ENCODE measurements at places on chromosomes 2 and 18.
A peak's percentile ranks its signal among the peaks of the same experiment; 100 is the strongest.

GRCh38 chr18:6731222-6731596, 1.7 kb downstream of the ARHGAP28 start:
- no peak for DNase-seq

DNA sequence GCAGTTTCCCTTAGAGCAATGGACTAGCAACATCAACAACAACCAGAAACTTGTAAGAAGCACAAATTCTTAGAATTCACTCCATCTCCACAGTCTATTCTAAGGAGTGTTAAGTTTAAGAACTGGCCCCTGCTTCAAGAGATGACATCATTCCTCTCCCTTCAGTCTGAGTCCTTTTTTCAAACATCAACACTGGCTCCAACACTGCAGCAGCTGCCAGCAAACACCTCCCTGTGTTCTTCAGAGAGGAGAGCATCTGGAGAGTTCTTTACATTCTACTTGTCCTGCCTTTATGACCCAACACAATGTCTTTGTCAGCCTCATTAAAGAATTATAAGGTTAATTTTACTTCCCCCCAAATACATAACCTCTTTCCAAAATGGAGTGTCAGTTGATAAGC, 122.3 kb downstream of the HNMT start:
- no peak for DNase-seq

GRCh38 chr2:15383695-15384350, 177.3 kb downstream of the NBAS start:
- DNase-seq = no peak

DNA sequence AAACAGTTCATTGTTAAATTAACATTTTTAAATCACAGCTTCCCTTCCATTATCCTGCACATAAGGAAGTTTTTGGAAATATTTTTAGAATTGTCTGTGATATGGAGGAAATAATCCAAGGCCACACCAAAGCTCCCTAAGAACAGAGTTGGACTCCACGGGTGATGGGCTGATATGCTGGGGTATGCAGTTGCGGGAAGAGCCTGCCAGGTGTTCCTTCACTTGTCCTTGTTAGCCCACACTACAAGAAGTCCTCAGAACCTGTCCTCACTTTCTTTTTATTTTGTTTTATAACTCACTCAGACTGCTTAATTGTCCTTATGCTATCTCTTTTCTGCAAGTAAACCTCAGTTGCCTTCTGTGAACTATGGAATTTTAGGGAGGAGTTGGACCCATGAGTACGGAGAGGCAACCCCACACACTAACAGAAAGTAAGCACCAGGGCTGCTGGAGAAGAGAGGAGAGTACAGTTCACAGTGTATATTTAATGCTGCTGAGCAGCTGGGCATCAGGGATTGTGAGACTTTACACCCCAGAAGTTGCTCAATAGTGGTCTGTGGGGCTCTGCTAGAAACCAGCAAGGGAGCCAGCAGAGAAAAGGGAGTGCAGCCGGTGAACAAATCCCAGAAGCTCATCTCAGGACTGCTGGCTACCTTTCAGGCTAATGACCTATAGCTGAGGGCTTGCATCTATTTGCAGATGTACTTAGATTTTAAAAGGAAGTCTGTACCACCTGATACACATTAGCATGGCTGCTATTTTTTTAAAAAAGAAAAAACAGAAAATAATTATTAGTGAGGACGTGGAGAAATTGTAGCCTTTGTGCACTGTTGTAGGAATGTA, 280.1 kb upstream of the STON1 start:
- DNase-seq = no peak

DNA sequence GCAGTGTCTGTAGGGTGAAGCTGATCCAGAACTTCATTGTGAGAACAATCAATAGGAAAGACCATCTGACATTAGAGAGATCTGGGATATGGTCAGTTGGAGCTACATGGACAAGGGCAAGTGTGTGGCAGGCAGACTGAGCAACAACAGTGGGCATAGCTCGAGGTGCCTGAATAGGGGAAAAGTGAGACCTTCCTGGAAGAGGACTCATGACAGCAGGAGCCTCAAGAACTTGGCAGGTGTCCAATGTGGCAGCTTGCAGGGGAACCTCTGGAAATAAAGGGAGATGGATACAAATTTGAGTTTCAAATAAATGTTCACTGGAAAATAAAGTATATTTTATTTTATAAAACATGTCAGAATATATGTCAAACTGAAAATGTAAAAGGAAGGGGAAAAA, 117.9 kb downstream of the TANC1 start:
- no peak for DNase-seq

- no peak for DNase-seq
These were observed 448.7 kb upstream of the HNRNPA3 start for GRCh38 chr2:176763851-176764404.

- DNase-seq = no peak
These were observed 261.3 kb upstream of the CCDC68 start for GRCh38 chr18:55220523-55220922.

DNA sequence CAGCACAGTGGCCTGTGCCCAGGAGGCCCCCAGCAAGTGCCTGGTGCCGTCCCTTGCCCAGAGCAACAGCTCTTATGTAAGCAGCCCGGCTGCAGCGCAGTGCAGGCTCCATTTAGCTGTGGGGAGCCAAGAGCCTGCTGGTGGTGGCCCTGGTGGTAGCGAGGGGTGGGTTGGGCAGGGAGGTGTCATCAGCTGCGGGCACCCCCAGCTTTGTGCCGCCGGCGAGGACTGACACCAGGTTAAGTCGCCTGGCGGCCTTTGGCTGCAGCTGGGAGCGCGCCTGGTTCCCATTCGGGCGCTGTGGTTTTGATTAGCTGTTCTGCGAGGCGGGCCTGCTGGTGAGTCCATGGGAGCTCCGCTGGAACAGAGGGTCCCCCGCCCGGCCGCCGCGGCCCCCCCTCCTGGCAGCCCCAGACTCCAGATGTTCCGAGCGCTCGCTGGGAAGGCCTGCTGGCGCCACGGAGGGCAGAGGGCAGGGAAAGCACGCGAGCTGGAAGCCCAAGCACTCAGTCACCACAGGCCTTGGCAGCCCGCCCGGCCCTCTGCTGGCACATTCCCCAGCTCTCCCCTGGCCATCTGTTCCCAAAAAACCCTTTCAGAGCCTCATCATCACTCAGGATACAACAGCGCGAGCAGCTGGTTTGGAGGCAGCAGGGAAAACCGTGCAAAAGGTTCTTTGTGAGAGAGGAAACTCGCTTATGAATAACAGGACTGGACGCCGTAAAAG, 18.4 kb downstream of the ATOH8 start:
- DNase-seq = peak; percentile 98

DNA sequence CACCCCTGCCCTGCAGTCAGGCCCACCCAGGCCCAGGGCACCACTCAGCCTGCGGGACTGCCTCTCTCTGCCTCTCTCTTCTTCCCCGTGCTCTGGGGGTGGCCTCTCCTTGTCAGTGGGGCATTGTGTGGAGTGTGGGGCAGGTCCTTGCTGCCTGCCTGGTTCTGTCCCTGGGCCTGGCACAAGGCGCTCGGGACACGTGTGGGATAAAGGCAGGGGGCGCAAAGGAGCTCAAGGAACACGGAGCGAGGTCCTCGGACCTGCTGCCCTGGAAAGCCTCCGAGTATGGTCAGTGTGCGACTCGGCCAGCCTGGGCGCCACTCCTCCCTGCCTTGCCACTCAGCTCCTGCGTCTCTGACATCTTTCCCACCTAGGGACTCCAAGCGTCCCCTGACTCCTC, 262.2 kb downstream of the HDAC4 start:
- peak; percentile 38 for DNase-seq

DNA sequence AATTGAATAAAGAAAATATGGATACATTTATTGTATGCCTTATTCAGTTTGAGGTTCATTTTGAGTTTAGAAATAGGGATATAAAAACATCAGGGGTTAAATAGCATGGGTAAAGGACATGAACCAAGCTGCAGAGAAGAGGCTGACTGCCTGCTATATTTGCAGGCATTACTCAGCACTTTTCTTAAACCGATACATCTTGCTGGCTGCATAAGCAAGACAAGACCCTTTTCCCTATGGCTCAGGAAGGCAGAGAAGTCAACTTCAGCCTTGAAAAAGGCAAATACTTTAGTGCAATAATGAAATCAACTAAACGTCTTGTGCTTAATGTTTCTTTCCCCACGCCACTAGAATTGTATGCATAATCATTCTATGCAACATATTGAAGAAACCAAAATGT, 36.4 kb downstream of the SCN1A start:
- DNase-seq = no peak

DNA sequence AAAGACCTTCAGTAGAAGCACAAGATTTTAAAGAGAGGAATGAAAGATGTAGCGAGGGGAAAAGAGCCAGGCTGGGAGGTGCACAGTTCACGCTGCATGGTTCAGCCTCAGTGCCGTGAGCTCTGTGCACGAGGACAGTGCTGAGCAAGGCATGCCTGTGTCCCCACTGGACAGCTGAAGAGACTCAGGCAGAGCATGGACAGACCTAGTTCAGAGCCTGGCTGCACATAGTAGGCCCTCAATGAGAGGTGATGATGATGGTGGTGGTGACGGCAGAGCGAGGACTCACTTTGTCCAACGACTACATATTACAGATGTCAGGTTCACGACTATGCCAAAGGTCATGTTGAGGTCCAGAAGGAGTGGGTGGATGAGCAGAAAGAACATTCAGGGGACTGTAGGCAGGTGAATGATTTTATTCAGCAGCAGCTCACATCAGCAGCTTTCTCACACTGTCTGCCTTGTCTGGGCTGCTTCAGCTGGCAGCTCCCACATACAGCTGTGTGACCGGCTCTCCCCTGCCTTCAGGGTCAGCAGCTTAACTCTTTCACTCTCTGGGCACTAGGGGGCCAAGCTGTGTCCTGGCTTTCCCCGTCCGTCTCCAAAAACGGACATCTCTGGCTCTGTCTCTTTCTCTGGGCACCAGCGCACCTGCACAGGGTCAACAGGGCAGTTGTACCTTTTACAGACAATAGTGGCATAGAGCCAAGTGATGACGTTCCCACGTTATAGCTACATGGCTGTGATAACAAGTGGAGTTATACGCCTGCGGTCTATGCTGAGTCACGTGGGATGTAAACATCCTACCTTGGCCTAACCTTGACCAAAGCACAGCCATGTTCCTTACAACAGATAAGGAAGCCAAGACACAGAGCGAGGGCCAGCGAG, 128.8 kb upstream of the MSH6 start:
- no peak for DNase-seq

DNA sequence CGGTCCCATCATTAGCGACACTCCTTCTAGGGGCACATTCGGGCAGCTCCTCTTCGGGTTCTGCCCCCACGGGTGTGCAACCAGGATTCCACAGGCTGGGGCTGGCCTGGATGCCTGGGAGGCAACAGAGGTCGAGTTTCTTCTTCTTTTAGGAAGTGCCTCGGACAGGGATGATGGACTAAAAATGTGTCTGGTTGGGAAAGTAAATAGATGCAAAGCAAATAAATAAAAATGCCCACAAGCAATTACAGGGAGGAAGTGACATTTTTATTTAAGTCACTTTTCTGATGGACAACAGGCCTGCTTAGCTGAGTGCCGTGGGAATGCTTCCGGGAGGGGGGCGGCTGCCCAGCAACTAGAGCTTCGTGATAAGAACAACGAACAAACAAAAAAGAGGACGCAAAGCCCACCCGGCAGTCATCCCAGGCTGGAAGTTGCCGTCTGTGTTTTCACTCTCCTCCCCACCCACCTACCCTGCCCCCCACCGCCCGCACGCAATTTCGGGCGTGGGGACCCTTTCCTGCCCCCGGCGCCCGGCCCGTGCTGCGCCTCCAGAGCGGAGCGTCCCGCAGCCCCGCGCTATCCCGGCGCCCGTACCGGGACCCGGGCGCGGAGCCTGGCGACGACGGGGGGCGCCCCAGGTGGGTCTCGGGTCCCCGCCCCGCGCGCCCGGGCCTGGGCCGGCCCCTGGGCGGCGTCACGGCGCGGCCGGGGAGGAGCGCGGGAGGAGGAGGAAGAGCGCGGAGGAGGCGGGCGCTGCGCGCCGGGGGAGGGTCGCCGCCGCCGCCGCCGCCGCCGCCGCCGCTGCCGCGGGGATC, 412 bp upstream of the NCK2 start:
- peak; percentile 72 for DNase-seq

DNA sequence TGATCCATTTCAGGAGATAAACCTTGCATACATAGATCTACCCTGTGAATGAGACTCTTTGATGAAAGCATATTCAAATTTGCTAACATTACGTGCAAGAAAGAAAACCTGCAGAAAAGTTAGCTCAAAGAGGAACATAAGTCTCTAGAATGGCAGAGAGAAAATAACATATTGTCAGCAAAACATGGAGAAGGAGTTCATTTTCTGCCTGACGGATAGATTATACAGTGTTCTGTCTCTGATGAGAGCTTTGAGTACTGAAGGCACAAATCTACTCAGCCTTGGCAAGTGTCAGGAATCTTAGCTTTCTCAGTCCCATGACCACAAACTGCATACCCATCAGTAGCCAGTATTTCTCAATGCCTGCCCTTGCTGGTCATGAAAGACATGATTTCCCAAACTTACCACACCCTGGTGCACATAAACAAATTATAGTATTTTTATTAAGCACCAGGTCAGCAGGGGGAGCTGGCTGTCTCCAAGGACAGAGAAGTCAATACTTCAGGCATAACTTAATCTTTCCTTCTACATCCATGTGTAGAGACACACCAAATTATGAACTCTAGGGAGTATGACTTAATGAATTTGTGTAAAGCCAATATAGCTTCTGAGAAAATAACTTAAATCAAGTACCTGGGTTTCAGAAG, 401.2 kb upstream of the SOX11 start:
- no peak for DNase-seq

DNA sequence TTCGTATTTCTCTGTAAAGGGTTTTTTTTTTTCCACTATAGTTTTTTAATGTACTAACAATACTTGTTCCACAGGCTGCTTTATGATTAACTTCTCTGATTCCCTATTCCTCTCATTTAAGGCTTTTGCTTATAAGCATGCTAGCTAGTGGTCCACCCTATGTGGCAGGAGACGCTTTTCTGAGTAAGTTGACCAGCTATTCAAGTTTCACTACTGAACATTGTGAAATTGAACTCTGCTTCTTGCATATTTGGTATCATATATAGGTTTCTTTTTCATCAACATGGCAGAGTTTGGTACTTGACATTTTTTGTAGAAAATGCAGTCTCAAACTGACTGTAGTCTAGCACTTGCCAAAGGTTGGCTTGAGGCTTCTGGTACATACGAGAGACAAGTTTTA, 74.2 kb downstream of the OTX1 start:
- DNase-seq = no peak

Measured in heart left ventricle (tissue), 16 donors.